ENCODE measurements at places on chromosomes 11 and 22.

- no peak for DNase-seq
These were observed 1.2 kb downstream of the DDX17 start for GRCh38 chr22:38504731-38505540.

GRCh38 chr11:108871152-108871551 is 206.3 kb downstream of the DDX10 start:
- DNase-seq = no peak

GRCh38 chr11:42161886-42162285 is 702.4 kb upstream of the LRRC4C start:
- no peak for DNase-seq

DNA sequence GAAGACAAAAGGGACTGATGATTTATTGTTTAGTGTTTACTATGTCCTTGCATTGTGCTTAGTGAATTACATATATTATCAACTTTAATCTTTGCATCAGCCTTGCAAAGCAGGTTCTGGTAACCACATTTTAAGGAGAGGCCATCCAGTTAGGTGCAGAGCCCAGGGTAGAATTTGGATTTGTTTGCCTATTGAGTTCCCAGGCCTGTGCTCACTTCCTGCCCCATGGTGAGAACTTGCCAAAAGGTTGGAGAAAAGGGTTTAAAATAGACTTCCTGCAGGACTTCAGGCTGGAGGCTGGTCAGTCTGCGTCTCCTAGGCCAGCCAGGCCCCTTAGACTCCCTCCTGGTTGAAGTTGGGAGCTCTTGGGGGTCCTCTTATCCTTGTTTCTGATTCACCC is 72.1 kb downstream of the ATXN10 start:
- no peak for DNase-seq

DNA sequence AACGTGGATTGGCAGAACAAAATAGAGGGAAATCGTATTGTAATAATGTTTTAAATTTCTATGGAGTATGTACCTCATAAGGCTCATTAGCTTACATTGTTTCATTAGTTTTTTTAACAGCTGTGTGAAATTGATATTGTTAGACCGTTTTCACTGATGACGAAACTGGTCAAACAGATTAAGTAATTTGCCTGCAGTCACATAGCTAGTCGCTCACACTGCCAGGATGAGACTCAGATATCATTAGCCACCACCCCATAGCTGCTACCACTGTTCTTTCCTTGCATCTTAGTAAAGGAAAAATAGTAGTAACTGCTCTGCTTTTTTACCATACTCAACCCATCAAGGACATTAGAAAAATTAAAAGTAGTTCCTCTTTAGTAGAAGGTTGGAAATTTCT is 64.0 kb downstream of the DKK3 start:
- no peak for DNase-seq

DNA sequence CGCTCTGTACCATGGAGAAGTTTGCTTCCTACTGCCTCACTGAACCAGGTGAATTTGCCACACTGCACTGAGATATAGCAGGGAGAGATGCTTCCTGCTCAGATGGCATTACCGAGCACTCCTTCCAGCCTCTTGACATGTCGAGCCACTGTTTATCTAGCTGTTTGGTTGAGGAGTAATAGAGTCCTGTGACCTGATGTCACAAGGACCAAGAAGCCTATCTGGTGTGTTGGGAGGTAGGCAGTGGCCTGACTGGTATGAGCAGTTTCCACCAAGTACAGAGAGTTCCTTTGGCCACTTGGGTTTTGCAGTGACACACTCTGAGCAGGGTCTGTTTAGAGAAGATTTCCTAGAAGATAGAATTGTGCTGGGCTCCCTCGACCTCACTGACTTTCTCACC is 5.2 kb downstream of the ACAD8 start:
- no peak for DNase-seq

- no peak for DNase-seq
These were observed 5.0 kb upstream of the SLC1A2 start for GRCh38 chr11:35424157-35424940.

- DNase-seq = peak; percentile 56
These were observed 3.3 kb upstream of the GRK2 start for GRCh38 chr11:67262731-67263675.

GRCh38 chr11:40877256-40877655 is 582.2 kb downstream of the LRRC4C start:
- DNase-seq = peak; percentile 46

DNA sequence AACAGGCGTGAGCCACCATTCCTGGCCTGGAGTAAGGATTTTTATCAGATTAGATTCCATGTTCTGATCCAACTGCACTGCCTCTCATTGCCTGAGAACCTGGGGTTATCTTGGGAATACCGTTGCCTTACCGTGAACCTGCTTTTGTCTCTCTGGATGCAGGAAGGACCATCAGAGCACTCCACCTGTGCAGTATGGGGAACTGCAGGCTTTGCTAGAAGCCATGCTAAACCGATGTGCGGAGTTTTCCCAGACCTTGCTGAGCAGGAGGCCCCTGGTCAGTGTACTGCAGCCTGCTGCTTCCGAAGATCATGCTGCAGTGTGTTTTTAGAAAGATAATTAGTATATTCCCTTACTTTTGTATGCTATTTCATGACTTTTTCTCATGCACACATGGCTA is 43.6 kb downstream of the MEI1 start:
- no peak for DNase-seq

DNA sequence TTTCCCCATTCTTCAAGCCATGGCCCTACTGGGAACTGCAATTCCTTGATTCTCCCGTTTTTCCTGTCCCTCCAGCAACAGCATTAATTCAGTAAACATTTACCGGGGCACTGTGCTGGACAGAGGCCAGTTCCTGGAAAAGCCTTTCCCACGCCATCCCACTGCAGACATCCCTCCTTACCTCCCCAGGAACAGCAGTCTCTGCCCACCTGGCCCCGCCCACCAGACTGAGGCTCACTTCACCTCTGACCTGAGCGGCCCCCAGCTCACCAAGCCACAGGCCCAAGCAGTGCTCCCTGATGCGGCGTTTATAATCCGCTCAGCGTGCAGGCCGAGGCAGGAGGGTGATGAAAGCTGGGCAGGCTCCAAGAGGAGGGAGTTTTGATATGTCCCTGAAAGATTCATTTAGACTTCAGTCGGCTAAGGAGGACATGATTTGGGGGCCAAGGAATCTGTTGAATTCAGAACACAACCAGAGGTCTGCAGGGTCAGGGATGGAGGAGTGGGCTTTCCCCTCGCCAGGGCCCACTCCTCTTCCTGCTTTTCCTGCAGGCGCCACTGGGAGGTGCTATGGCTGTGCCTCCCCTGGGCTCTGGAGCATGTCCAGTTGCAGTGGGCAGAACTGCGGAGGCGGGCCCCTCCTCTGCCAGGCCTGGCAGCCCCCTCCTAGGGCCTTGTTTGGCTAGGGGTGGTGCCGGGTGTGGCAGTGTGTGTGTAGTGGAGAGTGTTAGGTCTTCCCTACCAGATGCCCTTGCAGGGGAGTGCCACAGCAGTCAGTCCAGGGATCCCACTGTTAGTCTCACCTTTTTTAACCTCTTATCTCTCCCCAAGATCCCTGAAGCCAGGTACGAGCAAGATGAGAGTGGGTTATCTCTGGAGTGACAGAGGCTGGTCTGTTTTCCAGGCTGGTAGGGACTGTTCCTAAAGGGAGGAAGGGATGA is 1.4 kb upstream of the TAGLN start:
- no peak for DNase-seq

DNA sequence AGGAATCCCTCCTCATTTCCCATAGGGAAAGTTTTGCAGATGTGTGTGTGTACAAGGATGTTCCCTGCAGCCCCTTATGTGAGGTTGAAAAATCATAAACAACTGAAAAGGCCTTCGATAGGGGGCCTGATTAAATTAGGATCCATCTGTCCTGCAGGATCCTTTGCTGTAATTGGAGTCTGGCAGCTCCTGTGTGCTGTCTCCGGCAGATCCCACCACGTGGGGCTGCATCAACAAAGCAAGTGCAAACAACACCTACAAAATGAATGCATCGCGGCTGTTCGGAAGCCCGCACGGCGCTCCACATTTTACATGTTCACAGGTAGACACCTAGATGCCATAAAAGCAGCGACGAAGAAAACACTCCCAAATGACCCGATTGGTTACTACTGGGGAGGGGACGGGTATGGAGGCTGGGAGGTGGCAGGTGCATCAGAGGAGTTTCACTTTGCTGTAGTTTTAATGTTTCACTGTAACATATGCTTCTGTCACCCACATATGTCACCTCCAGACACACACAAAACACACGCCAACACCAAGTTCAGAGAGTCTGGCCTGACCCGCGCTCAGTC is 52.2 kb downstream of the NFAM1 start:
- DNase-seq = no peak

- no peak for DNase-seq
These were observed 85.0 kb downstream of the CABIN1 start for GRCh38 chr22:24095826-24096757.

GRCh38 chr11:33731723-33732531 is 4.3 kb downstream of the CD59 start:
- DNase-seq = no peak

DNA sequence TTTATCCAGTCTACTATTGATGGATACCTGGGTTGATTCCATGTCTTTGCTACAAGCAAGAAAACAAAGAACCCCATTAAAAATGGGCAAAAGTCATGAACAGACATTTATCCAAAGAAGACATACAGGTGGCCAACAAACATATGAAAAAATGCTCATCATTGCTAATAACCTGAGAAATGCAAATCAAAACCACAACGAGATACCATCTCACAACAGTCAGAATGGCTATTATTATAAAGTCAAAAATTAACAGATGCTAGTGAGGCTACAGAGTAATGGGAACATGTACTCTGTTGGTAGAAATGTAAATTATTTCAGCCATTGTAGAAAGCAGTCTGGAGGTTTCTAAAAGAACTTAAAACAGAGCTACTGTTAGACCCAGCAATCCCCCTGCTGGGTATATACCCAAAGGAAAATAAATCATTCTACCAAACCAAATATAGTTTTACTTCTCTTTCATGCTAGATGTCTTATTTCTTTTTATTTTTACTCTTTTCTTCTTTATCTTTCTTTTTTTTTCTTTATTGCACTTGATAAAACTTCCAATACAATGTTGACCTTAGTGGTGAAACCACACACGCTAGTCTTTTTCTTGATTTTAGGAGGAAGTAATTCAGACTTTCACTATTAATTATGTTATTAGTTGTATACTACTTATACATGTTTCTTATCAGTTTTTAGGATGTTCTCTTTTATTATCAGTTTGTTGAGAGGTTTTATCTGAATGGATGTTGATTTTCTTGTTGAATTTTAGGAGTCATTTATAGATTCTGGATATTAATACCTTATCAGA is 14.3 kb downstream of the TRIM22 start:
- DNase-seq = no peak

- no peak for DNase-seq
These were observed 1.9 kb downstream of the TSGA10IP start for GRCh38 chr11:65947133-65947532.
